ENCODE measurements at places on chromosomes 3 and 15. TPM values are rescaled to one million over a fixed set of nuclear protein-coding genes. Genes with fewer than 3 reads are reported as not detected.

The AGTR1 gene
- total RNA-seq: not detected

DNA sequence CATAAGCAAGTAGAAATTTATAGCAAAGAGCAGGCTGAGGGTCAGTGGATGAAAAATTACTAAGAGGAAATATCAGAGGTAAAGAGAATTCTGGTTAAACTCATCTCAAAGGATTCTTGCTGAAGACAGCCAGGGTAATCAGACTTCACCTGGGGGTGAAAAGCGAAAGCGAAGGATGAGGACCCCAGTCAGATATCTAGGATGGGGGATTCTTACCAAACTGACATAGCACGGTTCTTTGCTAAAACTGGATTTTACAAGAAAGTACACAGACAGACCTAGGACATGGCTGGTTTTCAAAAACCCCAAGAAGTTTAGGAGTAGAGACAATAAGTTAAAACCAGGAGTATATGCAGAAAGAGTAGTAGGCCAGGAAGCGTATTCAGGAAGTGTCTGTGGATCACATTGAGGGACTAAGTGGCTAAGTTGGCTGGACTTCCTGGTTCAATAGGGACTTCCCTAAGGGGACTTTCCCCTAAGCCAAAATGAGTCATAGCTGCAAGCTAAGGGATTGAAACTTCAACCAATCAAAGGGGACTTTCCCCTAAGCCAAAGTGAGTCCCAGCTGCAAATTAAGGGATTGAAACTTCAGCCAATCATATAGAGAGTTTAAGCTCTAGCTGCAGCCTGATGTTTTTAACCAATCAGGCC lies 2.4 kb upstream of the CFAP91 start:
- no peaks in the 10 kb centered on the region for H3K27me3 ChIP-seq
- no peaks in the 10 kb centered on the region for H3K36me3 ChIP-seq
- peak; percentile 26 for DNase-seq
- no peak overlapping the region for H3K4me3 ChIP-seq

The MLH1 gene
- 33.8 TPM for total RNA-seq

- no peak overlapping the region for H3K27ac ChIP-seq
- no peak overlapping the region for H3K4me3 ChIP-seq
- H3K36me3 ChIP-seq: no peaks in the 10 kb centered on the region
- H3K27me3 ChIP-seq: no peaks in the 10 kb centered on the region
- DNase-seq: no peak
- H3K4me1 ChIP-seq: no peaks in the 10 kb centered on the region
These were observed 58.8 kb downstream of the RNF13 start for GRCh38 chr3:149871855-149872254.

DNA sequence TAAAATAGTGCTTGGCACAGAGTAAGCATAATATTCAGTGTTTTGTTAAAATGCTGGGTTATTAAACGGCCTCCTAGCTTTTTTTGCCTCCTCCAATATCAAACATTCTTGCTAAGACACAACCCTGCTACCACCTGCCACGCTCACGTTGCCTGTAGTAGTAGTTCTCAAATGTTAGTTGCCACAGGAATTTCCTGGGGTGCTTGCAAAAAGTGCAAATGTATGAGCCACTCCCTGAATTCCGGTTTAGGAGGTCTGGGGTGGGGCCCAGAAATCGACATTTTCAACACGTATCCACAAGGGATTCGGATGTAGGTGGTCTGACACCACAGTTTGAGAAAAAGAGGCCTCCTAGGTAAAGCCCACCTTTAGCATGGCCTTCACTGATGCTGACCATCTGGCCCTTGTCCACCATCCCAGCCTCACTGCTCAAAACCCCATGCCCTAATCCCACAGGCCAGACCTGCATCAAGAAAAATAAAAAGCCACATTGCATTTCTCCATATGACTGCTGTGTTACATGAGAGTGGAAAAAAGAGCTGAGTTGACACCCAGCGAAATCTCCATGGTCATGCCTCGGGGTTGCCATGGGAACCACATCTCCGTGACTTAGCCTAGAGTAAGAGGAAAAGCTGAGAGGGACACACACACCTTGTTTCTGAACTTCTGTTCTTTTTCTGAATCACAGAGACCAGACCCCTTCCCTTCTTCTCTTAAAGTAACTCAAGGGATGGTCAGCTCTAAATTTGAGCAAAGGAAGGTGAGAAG lies 116.4 kb upstream of the HES1 start:
- no peak for DNase-seq
- H3K27me3 ChIP-seq: no peaks in the 10 kb centered on the region
- no peaks in the 10 kb centered on the region for H3K4me1 ChIP-seq
- no peak overlapping the region for H3K4me3 ChIP-seq

DNA sequence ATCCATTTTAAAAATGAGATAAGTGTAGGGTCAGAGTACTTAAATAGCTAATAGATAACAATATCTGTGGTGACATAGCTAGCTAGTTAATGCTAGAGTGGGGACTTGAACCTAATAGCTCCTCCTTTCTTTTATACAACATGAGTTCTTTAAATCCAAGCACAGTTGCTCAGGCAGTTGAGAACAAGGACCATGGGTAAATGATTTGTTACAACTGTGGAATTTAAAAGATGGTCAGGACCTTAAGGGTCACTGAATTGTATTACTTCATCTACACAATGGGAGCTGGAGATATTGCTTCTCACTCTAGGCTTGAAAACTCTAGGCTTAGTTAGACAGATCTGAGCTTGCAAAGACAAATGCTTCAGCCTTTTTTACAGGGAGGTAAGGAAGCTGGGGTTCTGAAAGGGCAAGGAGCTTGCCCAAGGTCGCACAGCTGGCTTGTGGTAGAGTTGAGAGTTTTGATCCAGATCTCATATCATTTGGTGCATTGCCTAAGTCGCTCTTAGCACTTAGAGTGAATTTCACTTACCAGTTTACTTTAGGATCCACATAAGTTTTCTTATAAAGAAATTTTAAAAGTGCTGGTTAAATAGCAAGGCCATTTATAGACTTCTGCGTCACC lies 90.2 kb downstream of the EDEM1 start:
- no peak overlapping the region for H3K4me3 ChIP-seq
- no peak overlapping the region for H3K27ac ChIP-seq
- no peak for DNase-seq
- H3K27me3 ChIP-seq: no peaks in the 10 kb centered on the region
- no peaks in the 10 kb centered on the region for H3K4me1 ChIP-seq
- no peaks in the 10 kb centered on the region for H3K36me3 ChIP-seq
